ENCODE measurements at places on chromosomes 16 and 17.

- no peak for DNase-seq
Measured at GRCh38 chr16:89613231-89613953, at the start of gene DPEP1. Gene DPEP1, plus strand, starts transcription at chr16:89613642. Its CDS starts 16,769 bp downstream, at chr16:89630411.

- DNase-seq = no peak
Measured at GRCh38 chr17:5508810-5509209, 22.4 kb downstream of the MIS12 start.

- no peak for DNase-seq
Measured at GRCh38 chr16:27129401-27129800, 62.7 kb downstream of the C16orf82 start.

DNA sequence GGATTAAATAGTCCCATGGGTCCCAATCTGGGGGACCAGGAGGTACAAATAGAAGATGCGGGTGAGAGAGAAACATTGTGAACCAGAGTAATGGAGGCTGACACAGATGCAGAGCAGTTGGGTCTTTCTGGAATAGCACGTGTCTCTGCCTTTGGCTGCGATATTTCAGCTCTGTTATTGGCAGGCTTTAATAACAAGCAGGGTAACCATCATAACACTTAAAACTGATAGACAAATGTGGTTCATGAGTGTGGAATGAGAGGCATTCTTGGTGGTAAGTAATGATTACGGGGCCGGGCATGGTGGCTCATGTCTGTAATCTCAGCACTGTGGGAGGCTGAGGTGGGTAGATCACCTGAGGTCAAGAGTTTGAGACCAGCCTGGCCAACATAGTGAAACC is 110.3 kb downstream of the SNX29 start:
- no peak for DNase-seq

- DNase-seq = no peak
Measured at GRCh38 chr17:45410144-45411091, 22.3 kb downstream of the ARHGAP27 start.

DNA sequence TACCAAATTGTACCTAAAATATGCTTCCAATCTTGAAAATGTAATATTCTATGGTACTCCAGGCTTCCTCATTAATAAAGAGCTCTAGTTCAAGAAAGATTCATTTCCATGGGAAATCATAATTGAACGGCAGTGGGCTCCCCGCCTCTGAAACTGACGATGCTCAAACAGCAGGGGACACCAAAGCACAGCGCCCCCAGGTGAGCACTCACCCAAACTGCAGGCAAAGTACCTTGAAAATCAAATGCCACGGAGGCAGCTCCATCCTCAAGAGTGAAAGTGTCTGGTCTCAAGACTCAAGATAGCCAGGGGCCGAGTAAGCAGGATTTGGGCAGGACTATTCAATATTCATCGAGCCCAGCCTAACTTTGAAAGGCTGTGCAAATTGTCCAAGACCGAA is 217.4 kb upstream of the TNRC6C start:
- peak; percentile 42 for DNase-seq

DNA sequence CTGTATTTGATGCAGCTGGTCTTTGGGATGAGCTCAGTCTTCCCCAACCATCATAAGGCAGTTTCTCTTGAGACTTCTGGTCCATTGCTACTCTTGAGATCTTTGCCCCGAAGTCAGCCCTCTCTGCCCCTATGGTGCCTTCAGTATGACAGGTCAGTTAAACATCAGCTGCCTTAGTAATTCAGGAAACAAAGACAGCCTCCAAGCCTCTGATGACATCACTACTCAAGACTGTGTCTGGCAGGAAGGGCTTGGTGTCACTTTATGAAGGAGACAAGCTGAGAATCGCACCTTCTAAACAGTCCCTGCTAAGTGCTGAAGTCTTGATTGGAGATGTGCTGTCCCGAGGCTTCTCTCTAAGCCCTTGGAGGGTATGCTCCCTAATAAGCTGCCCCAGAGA is 104.9 kb upstream of the TBX2 start:
- DNase-seq = peak; percentile 57

DNA sequence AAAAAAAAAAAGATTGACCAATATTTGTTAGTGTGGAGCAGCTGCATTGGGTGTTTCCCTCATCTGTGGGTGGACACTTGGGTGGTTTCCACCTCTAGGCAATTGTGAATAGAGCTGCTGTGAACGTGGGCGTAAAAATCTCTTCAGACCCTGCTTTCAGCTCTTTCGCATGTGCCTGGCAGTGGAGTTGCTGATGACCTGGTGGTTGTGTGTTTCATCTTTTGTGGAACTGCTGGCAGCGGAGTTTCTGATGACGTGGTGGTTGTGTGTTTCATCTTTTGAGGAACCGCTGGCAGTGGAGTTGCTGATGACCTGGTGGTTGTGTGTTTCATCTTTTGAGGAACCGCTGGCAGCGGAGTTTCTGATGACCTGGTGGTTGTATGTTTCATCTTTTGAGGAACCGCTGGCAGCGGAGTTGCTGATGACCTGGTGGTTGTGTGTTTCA is 21.4 kb downstream of the ZC3H18 start:
- no peak for DNase-seq

DNA sequence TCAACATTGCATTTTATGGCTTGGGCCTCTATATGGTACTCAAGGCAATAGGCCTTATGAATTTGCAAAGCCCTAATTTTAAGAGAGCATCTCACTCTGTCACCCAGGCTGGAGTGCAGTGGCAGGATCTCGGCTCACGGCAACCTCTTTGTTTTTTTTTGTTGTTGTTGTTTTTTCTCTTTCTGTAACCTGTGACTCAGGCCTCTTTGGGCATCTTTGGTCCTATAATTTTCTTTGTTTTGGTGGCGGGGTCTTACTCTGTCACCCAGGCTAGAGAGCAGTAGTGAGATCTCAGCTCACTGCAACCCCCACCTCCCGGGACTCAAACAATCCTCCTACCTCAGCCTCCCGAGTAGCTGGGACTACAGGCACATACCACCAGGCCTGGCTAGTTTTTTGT is 21.8 kb upstream of the HERPUD1 start:
- DNase-seq = no peak

DNA sequence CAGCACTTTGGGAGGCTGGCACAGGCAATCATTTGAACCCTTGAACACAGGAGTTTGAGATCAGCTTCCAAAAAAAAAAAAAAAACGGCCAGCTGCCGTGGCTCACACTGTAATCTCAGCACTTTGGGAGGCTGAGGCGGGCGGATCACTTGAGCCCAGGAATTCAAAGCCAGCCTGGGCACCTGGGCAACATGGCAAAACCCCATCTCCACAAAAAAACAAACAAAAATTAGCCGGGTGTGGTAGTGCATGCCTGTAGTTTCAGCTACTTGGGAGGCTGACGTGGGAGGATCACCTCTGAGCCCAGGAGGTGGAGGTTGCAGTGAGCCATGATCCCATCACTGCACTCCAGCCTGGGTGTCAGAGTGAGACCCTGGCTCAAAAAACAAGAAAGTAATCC is 39.0 kb downstream of the GRB2 start:
- no peak for DNase-seq

- no peak for DNase-seq
Measured at GRCh38 chr16:17469741-17470181, 999 bp downstream of the XYLT1 start.
